ENCODE measurements at places on chromosomes 2 and 18.

GRCh38 chr2:196925768-196926561 is 542 bp downstream of the PGAP1 start:
- peak; percentile 16 for DNase-seq

DNA sequence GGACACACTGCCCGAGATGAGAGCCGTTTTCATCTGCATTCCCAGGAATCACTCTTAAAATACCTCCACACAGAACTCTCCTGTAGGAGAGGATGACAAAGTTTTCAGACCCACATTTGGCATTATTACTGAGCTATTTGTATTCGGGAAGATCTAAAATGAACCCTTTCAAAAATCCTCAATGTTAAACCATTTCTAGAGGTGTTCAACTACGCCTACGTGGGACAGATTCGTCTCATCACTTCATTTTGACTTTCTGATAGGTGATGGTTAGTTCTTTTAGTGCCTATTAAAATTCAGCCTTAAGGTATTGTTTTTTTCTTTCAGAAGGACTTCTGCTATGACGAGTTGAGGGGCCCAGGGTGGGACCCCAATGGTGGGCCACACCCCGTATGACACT is 71.4 kb upstream of the MGAT4A start:
- no peak for DNase-seq

DNA sequence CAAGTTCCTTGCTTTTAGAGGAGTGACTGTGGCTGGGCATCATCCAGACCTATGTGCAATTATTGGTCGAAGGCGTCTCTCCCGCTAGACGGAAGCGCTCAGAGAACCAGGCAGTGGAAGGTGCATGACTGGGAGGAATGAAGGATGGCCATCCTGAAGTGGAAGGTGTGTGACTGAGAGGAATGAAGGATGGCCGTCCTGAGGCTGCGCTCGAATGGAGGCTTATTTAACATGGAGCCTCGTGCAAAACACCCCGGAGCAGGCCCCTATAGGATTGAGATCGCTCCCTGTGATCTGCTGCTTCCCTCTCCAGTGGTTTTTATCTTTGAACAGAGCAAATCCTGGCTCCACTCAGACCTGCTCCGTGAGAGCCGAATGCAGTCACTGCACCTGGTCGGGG is 140.2 kb upstream of the ID2 start:
- DNase-seq, result no peak

DNA sequence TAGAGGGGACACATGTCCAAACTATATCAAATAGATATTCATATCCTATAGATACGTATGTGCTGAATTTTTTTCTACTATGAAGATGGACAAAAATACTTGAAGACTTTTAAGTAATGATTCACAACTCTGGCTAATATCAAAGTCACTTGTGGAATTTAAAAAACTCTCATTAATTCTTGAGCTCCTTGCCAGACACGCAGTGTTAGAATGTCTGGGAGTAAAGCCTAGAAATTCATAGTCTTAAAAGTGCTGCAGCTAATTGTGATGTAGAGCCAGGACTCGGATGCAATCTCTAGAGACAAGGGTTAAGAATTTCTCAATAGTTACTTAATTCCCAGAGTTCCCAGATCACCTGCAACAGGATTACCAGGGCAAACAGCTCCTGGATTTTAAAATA is 107.4 kb downstream of the ARL6IP6 start:
- no peak for DNase-seq

- DNase-seq, result no peak
Observed at GRCh38 chr2:2026851-2027250, 282.5 kb upstream of the PXDN start.

DNA sequence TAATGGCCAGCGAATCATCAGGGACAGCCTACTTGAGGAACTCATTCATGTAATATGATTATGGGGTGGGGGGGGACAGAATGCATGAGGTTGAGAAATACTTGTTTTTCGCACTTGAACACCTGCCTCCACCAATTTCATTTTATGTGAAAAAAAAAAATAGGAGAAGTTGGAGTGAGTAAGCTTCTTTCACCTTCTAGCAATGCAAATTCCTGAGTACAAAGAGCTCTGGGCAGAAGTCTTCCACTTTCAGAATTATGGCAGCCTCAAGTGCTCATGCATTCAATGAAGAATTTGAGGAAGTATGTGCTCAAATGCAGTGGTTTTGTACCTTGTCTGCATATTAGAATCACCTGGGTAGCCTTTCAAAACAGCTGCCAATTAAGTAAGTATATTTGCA is 40.1 kb upstream of the GPD2 start:
- DNase-seq, result no peak

All from stimulated activated CD4-positive, alpha-beta T cell treated with anti-CD3 and anti-CD28 coated beads, Interleukin-2, amount 100 ng/mL, for 4 hours (primary cell).